ENCODE measurements at places on chromosomes 11 and 22.

DNA sequence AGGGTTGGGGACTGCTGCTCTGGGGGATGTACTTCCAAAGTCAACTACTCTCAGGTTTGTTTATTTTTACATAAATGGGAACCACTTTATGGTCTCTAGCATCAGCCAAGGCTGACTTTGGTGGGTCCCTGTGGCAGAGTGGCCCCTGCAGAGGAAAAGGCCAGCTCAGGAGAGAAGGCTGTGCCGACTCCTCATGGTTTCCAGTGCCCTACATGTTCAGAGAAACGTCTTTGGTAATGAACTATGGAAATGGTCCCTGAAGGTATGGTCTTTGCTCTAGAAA is 3.0 kb upstream of the ZDHHC8 start:
- DNase-seq: no peak

DNA sequence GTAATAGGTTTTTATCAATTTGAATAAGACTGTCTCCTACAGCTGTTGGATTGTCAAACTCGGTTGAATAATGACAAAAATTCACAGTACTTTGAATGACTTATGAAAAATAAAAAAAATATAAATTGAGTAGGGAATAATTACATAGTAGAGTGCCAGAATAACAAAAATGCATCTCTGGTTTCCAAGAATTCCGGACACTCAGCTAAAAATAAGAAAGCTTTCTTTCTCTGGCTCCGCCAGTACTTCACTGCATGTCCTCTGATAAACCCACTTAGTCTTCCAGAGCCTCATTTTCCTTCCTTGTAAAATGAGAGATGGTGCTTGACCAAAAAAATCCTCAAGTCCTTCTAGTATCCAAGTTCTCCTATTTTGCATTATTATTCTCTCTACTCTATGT is 374.6 kb upstream of the LUZP2 start:
- DNase-seq: no peak

- no peak for DNase-seq
These were observed 3.5 kb downstream of the C11orf91 start for GRCh38 chr11:33696931-33697638.

GRCh38 chr11:120524536-120525085 is 13.1 kb downstream of the GRIK4 start:
- DNase-seq: no peak

DNA sequence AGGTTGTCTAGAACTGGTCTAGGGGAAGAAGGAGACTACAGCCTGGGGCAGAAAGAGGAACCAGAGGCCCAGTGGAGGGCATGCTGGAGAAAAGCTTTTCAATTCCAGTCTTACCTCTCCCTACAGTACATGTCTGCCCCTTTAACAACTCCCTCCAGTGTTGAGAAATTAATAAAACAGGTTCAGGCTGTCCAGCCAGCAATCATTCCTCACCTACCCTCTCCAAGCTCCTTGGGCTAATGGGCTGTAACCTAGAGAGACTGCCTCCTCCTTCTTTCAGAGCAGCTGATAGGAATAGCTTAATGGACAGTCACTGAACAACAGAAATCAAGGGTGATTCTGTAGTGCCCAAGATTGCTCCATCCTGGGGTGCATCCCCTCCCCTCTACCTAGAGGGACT is 8.8 kb downstream of the SLC35F2 start:
- no peak for DNase-seq

- no peak for DNase-seq
These were observed 107.6 kb upstream of the ASPHD2 start for GRCh38 chr22:26321469-26321913.

GRCh38 chr11:13091373-13091772 is 82.3 kb downstream of the RASSF10 start:
- no peak for DNase-seq

DNA sequence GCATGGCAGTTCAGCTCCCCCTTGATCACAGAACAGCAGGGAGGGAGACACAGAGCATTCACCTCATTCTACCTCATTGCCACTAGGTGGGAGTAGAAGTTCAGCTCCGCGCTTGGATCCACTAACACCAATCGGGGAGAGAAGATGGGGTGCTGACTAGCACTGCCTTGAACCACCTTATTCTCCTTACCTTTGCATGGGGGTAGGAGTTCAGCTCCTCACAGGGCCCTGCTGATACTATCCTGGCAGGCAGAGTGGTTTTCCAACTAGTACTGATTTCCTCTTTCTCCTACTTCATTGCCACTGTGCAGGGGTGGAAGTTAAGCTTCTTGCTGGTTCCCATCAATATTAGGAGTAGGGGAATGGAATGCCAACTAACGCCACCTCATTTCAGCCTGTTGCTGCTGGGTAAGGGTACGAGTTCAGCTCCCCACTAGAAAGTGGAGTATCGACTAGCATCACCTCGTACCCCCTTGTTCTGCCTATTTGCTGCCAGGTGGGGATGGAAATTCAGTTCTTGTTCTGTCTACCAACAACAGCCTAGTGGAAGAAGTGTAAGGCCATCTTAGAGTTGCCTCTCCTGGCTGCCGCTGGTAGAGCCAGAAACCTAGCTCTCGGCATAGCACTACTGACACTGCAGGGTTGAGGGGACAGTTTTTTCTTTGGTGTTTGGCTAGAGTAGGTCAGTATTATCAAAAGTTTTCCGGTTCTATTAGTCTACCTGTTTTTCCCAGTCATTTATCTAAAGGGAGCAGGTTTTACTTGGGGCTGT is 550.9 kb upstream of the CCDC90B start:
- DNase-seq: no peak

GRCh38 chr11:22522225-22522624 is 103.4 kb downstream of the FANCF start:
- DNase-seq: no peak

GRCh38 chr11:17986711-17987220 is 26.1 kb downstream of the SERGEF start:
- DNase-seq: no peak

GRCh38 chr22:50581031-50581949 is 1.4 kb downstream of the CHKB start:
- no peak for DNase-seq

DNA sequence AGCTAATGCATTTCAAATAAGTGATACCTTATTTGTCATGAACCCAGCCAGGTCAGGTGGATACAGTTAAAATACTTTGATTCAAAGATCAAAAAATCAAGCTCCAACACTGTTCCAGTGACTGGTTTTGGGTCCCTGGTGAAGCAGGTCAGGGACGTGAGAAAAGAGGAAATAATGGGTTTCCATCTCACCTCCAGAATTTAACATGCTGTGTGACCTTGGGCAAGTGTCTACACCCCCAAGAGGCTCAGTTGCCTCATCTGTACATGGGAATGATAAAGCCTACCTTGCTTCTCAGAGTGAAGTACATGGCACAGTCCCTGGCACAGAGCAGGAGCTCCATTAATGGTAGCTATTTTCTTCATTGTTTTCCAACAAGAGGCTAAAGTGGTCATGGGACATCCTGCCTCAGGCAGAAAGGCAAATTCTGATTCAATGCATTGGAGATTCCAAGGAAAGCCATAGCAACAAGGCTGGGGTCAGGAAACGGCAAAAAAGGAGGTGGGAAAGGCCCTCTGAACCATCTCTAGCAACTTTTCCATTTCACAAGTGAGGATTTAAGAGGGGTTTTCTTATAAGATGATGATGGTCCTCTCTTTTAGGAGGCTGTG is 108.5 kb downstream of the CSNK2A3 start:
- no peak for DNase-seq

DNA sequence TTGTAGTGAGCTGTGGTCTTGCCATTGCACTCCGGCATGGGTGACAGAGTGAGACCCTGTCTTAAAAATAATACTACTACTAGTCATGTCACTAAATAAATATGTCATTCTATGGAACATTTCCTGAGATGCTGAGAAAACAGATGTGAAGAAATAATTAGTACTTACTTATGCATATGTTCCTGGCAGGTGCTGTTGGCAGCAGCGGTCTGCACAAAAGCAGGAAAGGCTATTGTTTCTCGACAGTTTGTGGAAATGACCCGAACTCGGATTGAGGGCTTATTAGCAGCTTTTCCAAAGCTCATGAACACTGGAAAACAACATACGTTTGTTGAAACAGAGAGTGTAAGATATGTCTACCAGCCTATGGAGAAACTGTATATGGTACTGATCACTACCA is 8.8 kb downstream of the ARCN1 start:
- no peak for DNase-seq

GRCh38 chr22:46416520-46416871 is 81.0 kb downstream of the TRMU start:
- DNase-seq: no peak

DNA sequence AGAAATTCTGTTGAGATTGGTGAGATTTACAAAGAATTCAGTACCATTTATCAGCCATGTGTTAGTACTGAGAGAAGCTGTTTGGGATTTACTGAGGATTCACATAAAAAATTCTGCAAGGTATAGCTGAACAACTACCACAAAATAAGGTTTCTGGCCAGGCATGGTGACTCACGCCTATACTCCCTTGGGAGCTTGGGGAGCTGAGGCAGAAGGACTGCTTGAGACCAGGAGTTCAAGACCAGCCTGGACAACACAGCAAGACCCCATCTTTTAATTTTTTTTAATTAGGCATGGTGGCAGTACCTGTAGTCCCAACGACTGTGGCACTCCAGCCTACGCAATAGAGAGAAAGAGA is 86.7 kb downstream of the SIK3 start:
- DNase-seq: no peak

DNA sequence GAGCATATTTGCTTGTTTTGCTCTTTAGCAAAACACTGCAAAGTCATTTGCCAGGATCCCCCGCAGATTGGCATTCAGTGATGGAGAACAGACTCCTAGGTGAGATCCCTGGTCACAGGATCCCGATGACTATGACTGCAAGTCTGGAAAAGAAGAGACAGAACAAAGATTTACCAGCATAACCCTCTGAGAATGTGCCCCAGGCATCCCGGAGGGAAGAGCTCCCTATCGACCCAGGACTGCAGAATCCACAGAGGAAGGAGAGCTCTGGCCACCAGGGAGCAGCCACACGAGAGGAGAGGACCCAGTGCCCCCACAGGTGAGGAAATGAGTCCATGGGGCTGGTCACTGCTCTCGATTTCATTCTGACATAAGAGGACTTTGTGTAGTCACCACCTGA is 105.2 kb downstream of the ZNF280B start:
- no peak for DNase-seq

GRCh38 chr22:49957826-49958365 is 2.7 kb upstream of the PIM3 start:
- no peak for DNase-seq

GRCh38 chr11:1853376-1854131 is 670 bp downstream of the LSP1 start:
- DNase-seq: no peak

GRCh38 chr22:42039271-42039670 is 31.3 kb downstream of the NAGA start:
- no peak for DNase-seq

DNA sequence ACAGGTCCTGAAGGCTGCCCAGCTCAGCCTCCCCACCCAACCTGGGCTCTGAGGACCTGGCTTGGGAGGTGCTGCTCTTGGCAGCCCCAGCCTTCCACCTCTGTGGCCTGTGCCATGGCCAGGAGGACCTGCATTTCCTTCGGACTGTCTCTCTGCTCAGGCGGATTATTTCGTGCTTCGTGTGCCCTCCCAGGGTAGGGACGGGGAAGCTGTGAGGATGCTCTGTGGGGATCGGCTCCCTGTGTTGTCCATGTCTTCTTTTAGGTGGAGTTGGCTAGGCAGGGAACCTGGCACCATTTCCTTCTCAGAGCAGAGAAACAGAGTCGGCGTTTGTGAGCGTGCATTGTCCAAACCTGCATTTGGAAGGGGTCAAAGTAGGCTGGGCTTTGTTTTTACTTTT is 34.1 kb downstream of the BCR start:
- DNase-seq: no peak

Measured in naive B cell (primary cell).